Placental epithelial cell (primary cell): ENCODE measurements at places on chromosomes 7 and 10. TPM values are rescaled to one million over a fixed set of nuclear protein-coding genes. Genes with fewer than 3 reads are reported as not detected.

The DDC gene
- not detected in 2 replicates for total RNA-seq

The HSPA14 gene
- total RNA-seq = 5.5 and 11.3 TPM in 2 replicates

The C7orf25 gene
- total RNA-seq = 2.7 and 3.5 TPM in 2 replicates

The GCK gene
- under 0.01 and 0.33 TPM in 2 replicates for total RNA-seq

The C10orf105 gene
- total RNA-seq = not detected in 2 replicates

The FOXI2 gene
- total RNA-seq = not detected in 2 replicates

The MYO1G gene
- 0.33 and 0.39 TPM in 2 replicates for total RNA-seq

The LOXL4 gene
- total RNA-seq = 3.8 and 5.5 TPM in 2 replicates

The AKR1C8 gene
- not detected in 2 replicates for total RNA-seq

The TMEM273 gene
- not detected in 2 replicates for total RNA-seq

The ARID5B gene
- total RNA-seq = 18.2 and 18.5 TPM in 2 replicates

The CYP2C19 gene
- total RNA-seq = under 0.01 TPM in 1 of 2 replicates, not detected in the other

The CCDC6 gene
- total RNA-seq = 45.1 and 65.8 TPM in 2 replicates

The MUC3A gene
- total RNA-seq = under 0.01 TPM in 1 of 2 replicates, not detected in the other

The FGFR2 gene
- 16.1 and 32.0 TPM in 2 replicates for total RNA-seq

The C10orf67 gene
- 0.33 TPM in 1 of 2 replicates, not detected in the other for total RNA-seq

The ADCY1 gene
- under 0.01 and 0.22 TPM in 2 replicates for total RNA-seq

The GPR15LG gene
- total RNA-seq = not detected in 2 replicates

The SNCG gene
- total RNA-seq = 1.3 and 1.6 TPM in 2 replicates

The NODAL gene
- total RNA-seq = 0.43 TPM in 1 of 2 replicates, not detected in the other

The SGMS1 gene
- total RNA-seq = 62.4 and 142 TPM in 2 replicates

The MKI67 gene
- 5.1 and 8.8 TPM in 2 replicates for total RNA-seq

The FIS1 gene
- total RNA-seq = 130 and 179 TPM in 2 replicates

The GCC1 gene
- total RNA-seq = 20.8 and 22.7 TPM in 2 replicates

The CALML3 gene
- total RNA-seq = not detected in 2 replicates

The GDF10 gene
- not detected in 2 replicates for total RNA-seq

The OR13A1 gene
- 0.22 TPM in 1 of 2 replicates, not detected in the other for total RNA-seq

The KAZALD1 gene
- 11.9 and 26.7 TPM in 2 replicates for total RNA-seq

The GBX1 gene
- not detected in 2 replicates for total RNA-seq
